Stimulated activated CD4-positive, alpha-beta T cell treated with anti-CD3 and anti-CD28 coated beads, TNF-alpha, amount 100 ng/mL, for 4 hours (primary cell): ENCODE measurements at places on chromosomes 11 and 22.

DNA sequence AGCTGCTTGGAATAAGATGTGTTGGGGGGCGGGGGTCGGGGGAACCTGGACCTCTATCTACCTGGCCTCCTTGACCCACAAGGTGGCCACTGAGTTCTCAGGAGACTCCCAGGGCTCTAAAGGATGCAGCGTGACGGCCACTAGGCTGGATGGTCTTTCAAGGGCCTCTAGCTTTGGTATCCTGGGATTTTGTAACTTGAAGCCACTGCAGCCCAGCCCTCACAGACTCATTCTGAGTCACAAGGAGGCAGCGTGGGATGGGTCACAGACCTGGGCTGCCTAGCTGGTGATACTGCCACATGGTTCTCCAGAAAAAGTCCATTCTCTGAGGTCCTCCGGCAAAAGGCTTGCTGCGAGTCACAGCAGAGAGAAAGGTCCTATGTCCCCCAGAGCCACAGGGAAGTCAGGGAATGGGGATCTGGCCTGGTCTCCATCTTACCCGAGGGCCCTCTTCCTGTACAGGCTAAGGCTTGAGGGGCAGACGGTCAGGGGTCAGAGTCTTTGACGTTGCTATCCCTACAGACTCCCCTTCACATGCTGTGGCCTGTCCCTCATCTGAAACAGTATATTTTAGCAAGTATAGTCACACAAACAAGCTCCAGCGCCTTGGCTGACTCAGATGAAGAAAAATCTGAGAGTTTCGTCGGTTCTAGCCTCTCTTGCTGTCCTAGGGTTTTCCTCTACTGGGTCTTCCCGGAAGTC, 52.4 kb downstream of the KCNC1 start:
- DNase-seq = no peak

GRCh38 chr22:41469218-41469851, 418 bp downstream of the ACO2 start:
- DNase-seq = no peak

- no peak for DNase-seq
Measured at GRCh38 chr11:47551086-47551485, 1.8 kb downstream of the CELF1 start.

DNA sequence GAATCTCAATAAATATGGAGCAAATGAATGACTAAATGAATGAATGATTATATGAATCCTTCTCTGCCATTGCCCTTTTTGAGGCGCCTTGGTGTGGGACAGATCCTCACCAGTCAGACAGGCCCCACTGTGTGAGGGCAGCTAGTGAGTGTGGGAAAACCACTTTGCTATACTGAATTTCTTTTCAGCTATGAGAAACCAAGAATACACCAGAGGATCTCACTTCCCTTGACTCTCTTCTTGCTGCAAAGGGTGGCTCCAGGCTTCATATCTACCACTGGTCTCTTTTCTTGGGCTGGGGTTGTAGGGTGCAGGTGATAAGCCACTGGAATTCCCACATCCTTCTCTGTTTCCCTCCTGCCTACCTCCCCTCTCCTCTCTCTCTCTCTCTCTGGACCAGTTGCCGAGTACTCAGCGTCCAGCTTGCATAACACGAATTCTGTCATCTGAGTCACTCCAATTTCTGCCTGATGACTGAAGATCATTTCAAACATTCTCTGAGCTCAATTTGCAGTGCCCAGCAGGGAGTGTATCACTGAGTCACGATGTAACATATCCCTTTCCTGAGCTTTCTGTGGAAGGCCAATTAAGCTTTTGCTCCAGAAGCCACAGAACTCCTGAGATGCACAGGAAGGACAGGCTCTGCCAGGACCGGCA, 304.3 kb upstream of the NCAM1 start:
- DNase-seq = no peak

GRCh38 chr22:49748514-49748913, 79.2 kb downstream of the BRD1 start:
- DNase-seq = no peak

- DNase-seq = no peak
Measured at GRCh38 chr11:74611369-74611861, 19.0 kb downstream of the POLD3 start.

DNA sequence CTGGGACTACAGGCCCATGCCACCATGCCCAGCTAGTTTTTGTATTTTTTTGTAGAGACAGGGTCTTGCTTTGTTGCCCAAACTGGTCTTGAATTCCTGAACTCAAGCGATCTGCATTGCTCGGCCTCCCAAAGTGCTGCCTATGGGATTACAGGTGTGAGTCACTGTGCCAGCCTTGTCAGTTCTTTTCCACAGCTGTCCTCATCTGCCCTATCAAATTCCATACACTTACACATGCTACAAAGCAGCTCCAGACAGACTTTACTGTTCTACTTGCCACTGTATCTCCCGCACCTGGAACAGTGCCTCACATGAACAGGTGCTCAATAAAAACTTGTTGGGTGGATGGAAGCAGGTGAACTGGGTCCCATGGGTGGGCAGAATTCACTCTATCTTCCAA, 8.2 kb downstream of the STX5 start:
- DNase-seq = no peak

GRCh38 chr11:95547186-95547585, 242.4 kb downstream of the FAM76B start:
- no peak for DNase-seq

DNA sequence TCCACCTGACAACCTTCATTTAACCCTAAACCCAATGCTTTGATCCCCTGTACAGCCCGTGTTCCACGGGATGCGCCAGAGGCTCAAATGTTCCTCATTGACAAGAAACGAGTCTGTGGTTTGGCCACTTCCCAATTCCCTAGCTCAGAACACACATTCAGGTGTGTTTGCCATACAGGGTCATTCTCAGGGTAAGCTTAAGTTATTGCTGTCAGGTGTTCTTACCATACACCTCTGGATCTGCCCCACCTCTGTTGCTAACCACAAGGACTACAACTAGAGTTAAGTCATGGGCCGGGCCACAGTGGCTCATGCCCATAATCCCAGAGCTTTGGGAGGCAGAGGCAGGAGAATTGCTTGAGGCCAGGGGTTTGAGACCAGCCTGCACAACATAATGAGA, 45.6 kb upstream of the POLD3 start:
- no peak for DNase-seq

- DNase-seq = no peak
Measured at GRCh38 chr11:35622070-35622469, 3.8 kb downstream of the FJX1 start.

DNA sequence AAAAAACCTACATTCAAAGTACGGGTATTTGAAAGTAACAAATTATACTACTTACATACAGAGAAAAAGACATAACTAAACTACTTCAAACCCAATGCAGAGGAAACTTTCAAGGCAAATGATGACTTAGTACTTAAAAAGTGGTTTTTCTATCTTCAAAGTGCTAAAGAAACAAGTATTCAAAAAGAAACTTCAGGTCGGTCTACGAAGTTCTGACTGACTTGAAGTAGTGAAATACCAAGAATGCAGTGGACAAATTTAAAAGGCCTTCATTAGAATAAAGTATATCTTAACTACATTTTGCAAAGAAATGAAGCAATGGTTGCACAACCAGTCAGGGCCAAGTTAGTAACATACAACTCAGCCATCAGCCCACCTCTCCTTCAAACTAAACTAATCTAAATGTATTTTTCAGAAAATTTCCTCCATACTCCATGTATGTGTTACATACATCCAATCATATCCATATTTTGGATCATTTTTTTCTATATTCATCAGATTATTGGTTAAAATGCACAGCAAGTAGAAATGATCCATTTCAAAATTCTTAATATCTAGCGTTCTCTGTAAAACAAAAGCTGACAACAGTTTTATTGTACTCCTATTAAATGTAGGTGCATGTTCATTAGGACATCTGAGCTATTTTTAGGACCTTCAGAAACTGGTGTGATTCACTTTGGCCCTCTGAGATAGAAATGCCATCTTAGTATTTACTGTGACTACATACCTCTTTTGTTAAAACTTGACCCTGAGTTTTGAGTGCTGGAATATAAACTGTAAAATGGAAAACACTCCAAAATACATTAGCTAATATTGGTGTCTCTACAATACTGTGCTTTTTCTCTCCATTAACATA, 49.9 kb downstream of the BIRC2 start:
- DNase-seq = no peak

DNA sequence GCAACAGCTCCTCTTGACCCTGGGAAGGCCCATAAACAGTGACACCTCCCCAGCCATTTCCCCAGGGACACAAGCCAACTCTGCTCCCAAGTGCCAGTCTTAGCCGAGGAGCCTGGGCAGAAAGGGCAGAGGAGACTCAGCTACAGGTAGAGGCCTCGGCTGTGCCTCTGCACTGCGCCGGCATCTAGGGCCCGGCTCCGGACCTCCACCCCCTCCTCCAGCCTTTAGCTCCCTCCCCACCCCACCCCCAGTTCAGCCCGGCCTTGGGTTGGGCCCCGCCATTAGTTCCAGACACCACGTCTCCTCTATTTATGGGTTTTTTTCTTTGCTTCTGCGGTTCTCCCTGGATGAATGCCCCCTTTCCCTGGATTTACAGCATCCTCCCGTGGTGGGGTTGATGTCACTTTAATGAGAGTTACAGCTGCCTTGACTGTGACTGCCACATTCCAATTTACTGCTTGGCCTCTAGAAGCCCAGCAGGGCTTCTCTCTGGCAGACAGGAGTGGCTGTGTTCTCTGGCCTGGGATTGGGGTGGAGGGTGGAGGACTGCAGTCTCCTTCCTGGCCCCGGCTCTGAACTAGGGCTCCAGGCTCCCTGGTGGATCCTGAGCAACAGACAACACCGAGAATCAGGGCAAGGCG, 13.5 kb upstream of the OAF start:
- no peak for DNase-seq

- DNase-seq = no peak
Measured at GRCh38 chr22:46799626-46800025, 37.2 kb downstream of the TBC1D22A start.

- DNase-seq = no peak
Measured at GRCh38 chr11:88359114-88359513, 21.6 kb upstream of the CTSC start.

DNA sequence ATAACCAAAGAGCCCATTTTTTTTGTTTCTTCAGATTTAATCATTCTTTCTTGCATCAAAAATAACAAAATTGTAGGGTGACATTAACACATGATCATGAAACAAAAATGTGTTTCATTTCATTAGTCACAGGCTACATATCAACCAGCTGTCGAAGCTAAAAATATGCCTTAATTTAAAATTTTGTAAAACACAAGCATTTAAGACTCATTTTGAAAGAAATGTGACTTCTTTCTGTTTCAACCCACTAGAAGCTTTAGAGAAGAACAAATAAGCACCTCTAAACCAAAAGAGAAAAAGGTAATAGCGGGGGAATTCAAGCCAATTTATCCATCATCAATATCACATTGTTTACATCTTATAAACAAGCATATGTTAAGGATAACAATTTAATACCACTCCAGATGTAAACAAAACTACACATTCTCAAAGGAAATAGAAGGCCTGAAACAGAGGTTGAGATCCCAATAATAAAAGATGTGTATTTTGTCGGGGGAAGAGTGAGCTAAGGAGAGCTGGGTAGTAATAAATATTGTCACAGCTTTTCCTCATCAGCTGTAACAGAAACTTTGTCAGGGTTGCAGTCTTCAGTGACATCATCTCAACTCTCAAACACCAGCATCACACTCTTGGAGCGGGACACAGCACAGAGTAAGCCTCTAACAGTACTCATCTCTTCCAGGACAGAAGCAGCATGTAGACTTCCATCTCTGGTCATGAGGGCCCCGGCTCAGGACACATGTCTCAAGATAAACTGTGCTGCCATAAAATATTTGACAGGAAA, 42.0 kb downstream of the ALG9 start:
- DNase-seq = no peak

- no peak for DNase-seq
Measured at GRCh38 chr22:25702040-25702439, 39.9 kb upstream of the MYO18B start.

DNA sequence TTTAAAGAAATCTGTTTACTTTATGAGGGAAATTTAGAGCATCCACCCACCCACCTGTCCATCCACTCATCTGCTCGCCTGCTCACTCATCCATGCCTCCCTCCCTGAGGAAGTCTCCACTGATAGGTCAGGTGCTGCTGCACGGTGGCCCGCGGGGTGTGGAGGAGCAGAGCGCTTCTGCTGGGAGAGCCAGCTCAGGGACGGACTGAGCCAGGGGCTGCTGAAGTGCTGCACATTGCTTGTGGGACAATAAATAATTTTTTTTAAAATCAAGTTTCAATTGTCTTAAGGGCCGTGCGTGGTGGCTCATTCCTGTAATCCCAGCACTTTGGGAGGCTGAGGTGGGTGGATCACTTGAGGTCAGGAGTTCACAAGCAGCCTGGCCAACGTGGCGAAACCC, 148.9 kb downstream of the TBC1D22A start:
- no peak for DNase-seq

GRCh38 chr11:50037251-50037650, 4.6 kb downstream of the OR4C45 start:
- DNase-seq = no peak

GRCh38 chr11:13776134-13776815, 107.8 kb downstream of the FAR1 start:
- DNase-seq = no peak

DNA sequence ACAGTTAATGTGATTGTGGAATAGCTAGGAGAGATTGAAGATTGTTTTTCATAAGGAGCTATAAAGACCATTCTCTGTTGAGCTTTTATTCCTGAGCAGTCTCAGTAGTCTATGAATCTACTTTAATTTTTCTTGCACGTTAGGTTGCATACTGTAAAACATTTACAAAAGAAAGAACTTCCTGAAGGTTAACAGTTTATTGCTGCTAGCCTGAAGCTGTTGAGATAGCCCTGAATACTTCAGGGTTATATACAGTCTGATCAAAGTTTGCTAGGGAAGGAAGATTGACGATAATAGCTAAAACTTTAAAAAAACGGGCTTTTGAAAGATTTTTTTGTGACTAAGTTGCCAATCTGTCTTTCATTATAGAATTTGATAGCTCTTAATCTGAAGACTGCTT, 64.8 kb downstream of the PPP6R3 start:
- DNase-seq = no peak

GRCh38 chr22:41442240-41442792, 4.3 kb downstream of the TOB2 start:
- DNase-seq = no peak

- DNase-seq = no peak
Measured at GRCh38 chr22:40432157-40432556, 61.8 kb downstream of the SGSM3 start.

DNA sequence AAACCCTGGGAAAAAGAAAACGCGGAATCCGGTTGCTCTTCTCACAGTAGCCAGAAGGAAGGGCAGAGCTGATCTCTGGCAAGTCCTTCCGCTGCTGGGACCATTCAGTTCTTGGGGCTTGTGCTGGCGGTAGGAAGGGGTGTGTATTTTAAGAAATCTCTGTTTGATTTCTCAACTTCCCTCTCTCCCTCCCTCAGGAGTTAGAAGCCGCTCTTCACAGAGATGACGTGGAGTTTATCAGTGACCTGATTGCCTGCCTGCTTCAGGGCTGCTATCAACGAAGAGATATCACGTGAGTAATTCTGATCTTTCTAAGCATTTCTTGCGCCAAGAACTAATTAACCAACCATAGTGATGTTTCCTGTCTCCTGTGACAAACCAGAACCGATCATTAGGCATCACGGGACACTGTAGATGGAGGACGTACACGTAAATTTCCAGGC, 85.9 kb upstream of the SLC25A18 start:
- no peak for DNase-seq

- DNase-seq = no peak
Measured at GRCh38 chr11:10480026-10480425, 25.0 kb downstream of the AMPD3 start.
